Activated CD4-positive, alpha-beta T cell treated with anti-CD3 and anti-CD28 coated beads for 36 hours (primary cell): ENCODE measurements at places on chromosomes 13 and 19. TPM values are rescaled to one million over a fixed set of nuclear protein-coding genes. Genes with fewer than 3 reads are reported as not detected.
A peak's percentile ranks its signal among the peaks of the same experiment; 100 is the strongest.

DNA sequence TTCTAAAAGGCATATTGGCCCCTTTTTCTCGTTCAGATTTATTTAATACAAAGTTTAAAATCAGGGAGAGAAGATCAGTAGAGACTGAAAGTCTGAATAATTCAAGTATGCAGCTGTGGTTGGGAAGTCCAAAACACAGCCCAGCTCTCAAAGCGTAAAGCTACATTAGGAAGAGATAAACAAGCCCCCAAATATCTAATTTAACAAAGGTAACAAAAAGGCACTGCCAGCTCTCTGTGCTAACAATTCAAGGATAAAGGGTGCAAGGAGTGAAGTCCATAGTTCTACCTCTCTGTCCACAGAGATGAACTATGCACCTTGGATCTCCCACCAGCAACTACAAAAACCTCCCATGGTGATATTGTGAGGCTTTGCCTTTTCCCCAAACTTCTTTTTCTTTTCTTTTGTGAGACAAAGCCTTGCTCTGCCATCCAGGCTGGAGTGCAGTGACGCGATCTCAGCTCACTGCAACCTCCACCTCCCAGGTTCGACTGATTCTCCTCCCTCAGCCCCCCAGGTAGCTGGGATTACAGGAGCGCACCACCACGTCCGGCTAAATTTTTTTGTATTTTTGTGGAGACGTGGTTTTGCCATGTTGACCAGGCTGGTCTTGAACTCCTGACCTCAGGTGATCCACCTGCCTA lies 104.4 kb downstream of the LHFPL6 start:
- peaks cover 4% of the 10 kb centered on the region for H3K27me3 ChIP-seq
- no peaks in the 10 kb centered on the region for H3K4me1 ChIP-seq
- DNase-seq = no peak
- H3K36me3 ChIP-seq = no peaks in the 10 kb centered on the region
- H3K27ac ChIP-seq = no peak overlapping the region

DNA sequence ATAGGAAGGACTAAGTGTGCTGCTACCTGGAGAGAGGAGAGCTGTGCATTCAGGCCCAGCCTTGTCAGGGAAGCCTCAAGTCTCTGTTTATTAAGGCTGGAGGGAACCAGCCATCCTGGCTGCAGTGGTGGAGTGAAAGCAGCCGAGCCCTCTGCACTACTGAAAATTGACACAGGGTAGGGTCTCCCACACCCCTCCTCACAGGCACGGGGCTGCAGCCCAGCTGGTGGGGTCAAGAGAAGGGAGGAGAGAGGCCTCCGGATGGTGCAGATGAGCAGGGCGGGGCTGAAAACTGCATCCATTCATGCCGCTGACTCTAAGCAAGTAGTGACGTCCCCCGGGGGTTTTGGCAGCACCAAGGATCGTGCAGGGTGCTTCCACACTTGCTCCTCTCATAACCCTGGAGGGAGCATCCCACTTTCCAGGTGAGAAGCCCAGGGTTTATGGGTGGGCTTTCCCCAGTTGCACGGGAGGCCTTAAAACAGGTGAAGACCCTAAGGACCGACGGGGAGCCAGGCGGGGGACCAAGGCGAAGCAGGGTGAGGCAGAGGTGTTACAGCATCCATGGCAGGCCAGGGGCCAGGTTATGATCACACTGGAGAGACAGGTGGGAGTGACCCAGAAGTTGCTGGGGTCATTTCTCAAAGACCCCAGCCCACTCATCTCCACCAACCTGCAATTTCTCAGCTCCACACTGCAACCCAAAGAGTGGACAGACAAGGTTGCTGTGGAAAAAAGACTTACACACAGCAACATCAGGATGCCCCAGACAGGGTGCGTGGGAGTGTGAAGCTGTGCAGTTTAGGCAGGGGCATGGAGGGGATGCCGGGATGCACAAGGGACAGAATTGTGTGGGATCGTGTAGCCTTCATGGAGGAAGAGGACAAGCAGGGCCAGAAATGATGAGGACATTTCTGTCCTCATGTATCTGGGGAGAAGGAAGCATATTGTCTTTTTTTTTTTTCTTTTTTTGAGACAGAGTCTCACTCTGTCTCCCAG lies 36.8 kb downstream of the VSTM2B start:
- no peaks in the 10 kb centered on the region for H3K36me3 ChIP-seq
- peaks cover 12% of the 10 kb centered on the region for H3K4me1 ChIP-seq
- no peak overlapping the region for H3K27ac ChIP-seq
- H3K4me3 ChIP-seq = no peak overlapping the region
- no peak for DNase-seq
- H3K27me3 ChIP-seq = peaks cover 27% of the 10 kb centered on the region

- H3K27ac ChIP-seq = no peak overlapping the region
- H3K4me1 ChIP-seq = no peaks in the 10 kb centered on the region
Observed at GRCh38 chr19:6213266-6213595, 66.5 kb downstream of the MLLT1 start.

DNA sequence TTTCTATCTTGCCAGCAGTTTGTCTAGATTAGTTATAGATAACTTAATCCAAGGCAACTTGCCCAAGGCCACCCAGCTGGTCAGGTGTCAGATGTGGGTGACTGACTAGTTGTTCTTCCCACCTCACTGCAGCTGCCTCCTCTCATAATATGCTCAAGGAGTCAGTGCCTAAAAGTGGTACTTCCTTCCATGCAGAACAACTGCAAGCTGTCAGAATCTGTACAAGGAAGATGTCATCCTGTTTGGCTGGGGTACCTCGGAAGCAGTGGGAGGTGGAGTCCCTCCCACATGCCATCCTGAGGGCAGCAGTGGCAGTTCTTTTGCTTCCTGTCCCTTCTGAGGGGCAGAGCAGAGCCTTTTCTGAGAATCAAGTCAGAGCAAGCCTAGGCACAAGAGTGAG lies 193.2 kb upstream of the RFC3 start:
- H3K27ac ChIP-seq = no peak overlapping the region
- peak; percentile 19 for DNase-seq
- no peak overlapping the region for H3K4me3 ChIP-seq
- H3K36me3 ChIP-seq = no peaks in the 10 kb centered on the region

Gene ONECUT3
- not detected for total RNA-seq
